Jurkat, Clone E6-1 (cell line): ENCODE measurements at places on chromosomes 6 and 20.

- DNase-seq: no peak
These were observed 89.6 kb upstream of the HS3ST5 start for GRCh38 chr6:114432400-114432799.

- no peak for DNase-seq
These were observed 8.4 kb downstream of the BPIFB1 start for GRCh38 chr20:33291416-33291815.

- DNase-seq: no peak
These were observed 108.6 kb downstream of the BTBD9 start for GRCh38 chr6:38531134-38531533.

GRCh38 chr6:126959765-126960164 lies 158.7 kb upstream of the RSPO3 start:
- DNase-seq: no peak

DNA sequence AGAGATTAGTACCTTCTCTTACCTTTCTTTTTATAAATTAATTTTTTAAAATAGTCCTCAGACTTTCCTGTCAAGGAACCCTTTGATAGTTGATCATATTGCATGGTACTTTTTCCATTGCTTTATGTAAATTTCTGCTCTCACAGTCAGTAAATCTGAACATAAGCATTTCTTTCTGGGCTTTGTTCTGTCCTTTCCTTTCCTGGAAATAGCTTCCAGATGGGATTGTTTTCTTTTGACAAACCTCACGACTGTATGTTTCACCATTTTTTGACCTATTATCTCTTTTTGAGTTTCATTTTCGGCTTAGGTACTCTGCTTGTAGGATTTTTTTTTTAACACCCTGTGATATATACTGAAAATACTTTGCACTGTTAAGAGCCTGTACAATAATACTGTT lies 32.6 kb downstream of the UTRN start:
- no peak for DNase-seq

DNA sequence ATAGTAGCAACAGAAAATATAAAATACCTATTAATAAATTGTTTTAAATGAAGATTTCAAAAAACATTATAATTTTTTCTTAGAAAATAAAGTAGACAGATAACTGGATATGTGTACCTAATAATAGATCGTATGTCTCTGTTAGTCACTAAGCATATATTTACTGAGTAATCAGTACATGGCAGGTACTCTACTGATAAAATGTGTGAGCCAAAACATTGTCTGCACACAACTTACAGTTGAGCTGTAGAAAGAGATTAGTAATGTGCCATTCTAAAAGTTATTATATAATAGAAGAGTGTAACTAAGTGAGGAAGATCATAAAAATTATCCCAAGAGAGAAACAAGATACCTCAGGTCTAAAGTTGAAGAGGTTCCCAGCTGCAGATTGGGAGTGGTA lies 929.9 kb upstream of the EPHA7 start:
- no peak for DNase-seq

DNA sequence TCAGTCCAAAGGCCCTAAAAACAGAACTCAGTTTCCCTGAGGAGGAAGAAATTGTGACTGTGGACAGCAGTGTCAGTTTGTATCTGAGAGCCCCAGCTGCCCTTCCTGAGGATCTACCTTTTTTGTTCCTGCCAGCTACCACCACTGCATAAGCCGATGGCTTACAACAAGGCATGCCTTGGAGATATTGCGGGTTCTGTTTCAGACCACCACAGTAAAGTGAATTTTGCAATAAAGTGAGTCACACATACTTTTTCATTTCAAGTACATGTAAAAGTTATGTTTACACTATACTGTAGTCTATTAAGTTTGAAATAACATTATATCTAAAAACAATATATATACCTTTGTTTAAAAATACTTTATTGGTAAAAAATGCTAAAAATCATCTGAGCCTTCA lies 9.6 kb upstream of the CST3 start:
- no peak for DNase-seq

- DNase-seq: peak; percentile 38
These were observed 48.8 kb downstream of the PRL start for GRCh38 chr6:22247916-22248482.
